ENCODE measurements at places on chromosomes 5 and 9.

GRCh38 chr5:170523142-170523551 is 19.3 kb downstream of the KCNIP1 start:
- DNase-seq = no peak

GRCh38 chr5:99089822-99090549 is 161.2 kb upstream of the CHD1 start:
- no peak for DNase-seq

- no peak for DNase-seq
Observed at GRCh38 chr9:91130796-91131318, 230.9 kb downstream of the AUH start.

- no peak for DNase-seq
Observed at GRCh38 chr9:36100532-36100931, 36.0 kb upstream of the GLIPR2 start.

GRCh38 chr9:122091682-122092592 is 1.2 kb downstream of the TTLL11 start:
- peak; percentile 34 for DNase-seq

GRCh38 chr9:3074247-3074646 is 230.4 kb upstream of the PUM3 start:
- no peak for DNase-seq

DNA sequence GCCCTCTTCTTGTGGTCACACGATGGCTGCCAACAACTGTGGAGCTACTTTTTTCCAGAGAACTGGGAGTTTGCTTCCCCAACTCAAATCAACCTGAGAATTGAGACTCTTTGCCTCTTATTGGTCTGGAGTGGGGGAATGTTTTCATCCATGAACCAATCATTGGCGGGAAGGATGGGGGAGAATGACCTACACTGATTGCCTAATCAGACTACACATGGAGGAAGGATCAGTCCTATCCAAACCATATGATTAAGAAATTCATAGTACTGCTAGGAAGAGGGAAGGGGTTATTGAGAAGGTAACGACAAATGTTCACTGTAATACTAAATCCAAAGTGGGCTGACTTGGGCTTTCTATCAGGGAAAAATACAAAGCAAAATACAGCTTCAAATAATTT is 7.9 kb upstream of the KIF2A start:
- DNase-seq = no peak

GRCh38 chr9:134330590-134330989 is 4.3 kb downstream of the RXRA start:
- DNase-seq = no peak

DNA sequence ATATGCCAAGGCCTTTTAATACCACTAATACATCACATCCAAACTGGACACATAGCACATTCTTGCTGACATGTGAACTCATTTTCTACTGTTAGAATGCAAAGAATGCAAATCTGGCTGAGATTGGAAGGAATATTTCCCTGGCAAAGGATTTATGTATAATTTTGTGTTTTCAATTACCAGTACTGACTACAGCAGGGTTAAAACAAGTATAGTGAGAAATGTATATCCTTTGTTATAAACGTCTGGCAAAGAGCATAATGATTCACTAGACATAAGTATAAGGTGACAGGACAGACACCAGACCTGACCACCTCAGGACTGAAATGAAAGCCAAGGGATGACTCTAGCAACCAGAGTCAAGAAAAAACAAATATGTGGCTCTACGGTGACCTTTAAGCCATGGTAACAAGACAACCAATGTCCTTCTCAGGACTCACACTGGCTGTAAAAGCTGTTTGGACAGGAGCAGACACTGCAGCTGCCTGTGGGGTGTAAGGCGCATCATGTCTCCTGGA is 95.0 kb downstream of the MRPS27 start:
- no peak for DNase-seq

DNA sequence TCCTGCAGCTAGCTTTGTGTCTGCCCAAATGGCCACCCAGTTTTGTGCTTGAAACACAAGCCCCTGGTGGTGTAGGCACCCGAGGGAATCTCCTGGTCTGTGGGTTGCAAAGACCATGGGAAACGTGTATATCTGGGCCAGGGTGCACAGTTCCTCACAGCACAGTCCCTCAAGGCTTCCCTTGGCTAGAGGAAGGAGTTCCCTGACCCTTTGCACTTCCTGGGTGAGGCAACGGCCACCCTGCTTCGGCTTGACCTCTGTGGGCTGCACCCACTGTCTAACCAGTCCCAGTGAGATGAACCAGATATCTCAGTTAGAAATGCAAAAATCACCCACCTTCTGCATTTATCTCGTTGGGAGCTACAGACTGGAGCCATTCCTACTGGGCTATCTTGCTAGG is 865.0 kb upstream of the ACO1 start:
- DNase-seq = no peak

GRCh38 chr9:20187318-20187717 is 398.5 kb upstream of the SLC24A2 start:
- DNase-seq = no peak

- DNase-seq = no peak
Observed at GRCh38 chr5:157280927-157281326, 15.0 kb downstream of the CYFIP2 start.

- no peak for DNase-seq
Observed at GRCh38 chr9:129319076-129319937, 141.2 kb upstream of the IER5L start.

DNA sequence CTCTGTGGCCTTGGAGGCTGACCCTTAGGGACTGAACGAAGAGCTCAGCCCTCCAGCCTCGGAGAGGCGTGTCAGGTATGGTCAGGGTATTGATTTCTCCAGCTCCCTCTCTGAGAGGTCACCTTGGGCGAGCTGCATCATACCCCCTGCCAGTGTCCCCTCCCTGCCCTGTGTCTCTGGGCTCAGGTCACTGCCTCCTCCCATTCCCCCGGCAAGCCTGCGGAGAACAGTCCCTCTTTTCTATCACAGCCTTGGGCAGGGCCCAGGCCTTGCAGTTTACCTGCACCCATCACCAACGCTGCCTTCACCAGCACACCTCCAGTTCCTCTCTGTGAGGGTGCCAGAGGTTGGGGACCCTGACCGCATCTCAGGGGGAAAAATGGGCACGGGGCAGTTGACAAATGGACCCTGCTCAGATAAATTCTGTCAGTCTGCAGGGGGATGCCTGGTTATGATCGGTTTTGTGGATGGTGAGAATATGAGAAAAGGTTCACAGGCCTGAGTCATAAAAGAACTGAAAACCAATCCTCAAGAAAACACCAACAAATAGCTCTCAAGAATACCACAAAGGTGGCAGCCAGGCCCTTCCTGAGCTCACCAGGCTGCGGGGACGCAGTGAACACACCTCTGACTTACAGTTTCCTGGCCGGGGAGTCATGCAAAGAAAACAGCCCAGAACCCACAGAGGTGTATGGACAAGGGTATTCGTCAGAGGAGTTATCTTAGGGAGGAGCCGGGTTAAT is 24.7 kb upstream of the RXRA start:
- no peak for DNase-seq

- DNase-seq = peak; percentile 9
Observed at GRCh38 chr5:126515337-126515736, 79.7 kb downstream of the ALDH7A1 start.

DNA sequence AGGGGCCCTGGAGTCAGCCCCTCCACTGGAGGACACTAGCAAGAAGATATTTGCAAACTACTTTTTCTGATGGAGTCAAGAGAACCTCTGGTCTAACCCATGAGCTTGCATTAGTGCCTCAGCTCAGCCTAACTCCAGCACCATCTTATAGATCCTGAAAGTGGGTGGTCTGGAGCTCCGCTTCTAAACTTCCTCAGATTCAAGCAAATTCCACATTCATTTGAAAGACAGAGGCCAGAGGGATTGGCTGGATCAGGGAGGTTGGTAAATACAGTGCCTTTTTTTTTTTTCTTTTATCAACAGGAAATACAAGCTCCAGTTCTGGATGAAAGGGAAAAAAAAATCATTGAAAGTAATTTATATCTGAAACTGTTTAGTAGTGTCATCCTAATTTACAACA is 99.9 kb downstream of the ENC1 start:
- DNase-seq = no peak

Measured in hematopoietic multipotent progenitor cell treated with erythropoietin and hydrocortisone succinate and interleukin-3 and kit ligand, for 17 days (in vitro differentiated cells).